ENCODE measurements at places on chromosomes 5 and 9.

GRCh38 chr5:173090639-173091038 is 34.5 kb downstream of the CREBRF start:
- no peak for DNase-seq

DNA sequence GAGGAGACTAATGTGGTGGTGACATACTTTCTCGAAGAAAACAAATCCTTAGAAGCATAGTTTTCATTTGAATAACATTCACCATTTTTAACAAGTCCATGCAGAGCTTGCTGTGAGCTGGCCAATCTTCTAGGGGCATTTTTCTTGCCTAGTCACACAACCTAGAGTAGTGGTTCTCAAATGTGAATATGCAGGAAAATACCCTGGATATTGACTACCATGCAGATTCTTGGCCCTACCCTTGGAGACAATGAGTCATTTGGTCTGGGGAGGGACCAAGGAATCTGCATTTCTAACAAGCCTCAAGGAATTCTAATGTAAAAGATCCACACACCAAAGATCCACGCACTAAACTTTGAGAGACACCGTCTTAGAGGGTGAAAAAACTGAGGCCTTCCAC is 23.5 kb downstream of the GDNF start:
- no peak for DNase-seq

DNA sequence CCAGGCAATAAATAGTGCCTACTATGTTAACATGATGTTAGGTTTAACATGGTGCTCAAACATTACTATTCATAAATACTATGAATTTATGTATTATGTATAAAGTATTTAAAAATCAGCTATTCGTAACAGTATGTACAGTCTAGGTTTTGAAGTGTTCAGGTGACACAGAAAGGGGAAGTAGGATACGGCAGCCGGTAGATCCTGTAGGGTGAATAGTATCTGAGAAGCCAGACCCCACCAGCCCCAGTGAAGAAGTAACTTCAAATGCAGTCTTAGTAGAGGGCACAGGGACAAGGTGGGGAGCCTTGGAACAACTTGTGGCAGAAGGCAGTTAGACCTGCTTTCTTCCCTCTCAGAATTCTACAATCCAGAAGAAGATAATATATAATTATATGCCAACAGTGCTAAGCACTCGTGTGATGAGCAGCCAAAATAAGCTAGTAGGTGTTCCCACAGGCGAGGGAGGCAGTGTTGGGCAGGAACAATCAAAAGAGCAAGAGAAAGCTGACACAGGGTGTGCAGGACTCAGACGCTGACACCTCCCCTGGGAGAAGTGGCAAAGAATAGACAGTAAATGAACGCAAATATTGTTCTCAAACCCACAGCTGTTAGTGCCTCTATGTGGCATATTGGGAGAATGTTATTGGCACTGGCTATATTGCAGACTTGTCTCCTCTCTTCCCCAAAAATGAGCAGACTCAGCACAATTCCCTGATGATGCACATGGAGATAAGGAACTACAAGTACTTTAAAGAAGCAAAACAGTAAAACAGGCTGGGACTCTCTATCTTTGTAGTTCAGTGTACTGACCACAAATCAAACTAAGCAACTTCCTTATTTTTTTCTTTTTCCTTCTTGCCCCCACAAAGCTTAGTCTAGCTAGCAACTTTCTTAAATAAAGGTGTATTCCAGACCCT is 4.6 kb downstream of the ZNF367 start:
- peak; percentile 13 for DNase-seq

DNA sequence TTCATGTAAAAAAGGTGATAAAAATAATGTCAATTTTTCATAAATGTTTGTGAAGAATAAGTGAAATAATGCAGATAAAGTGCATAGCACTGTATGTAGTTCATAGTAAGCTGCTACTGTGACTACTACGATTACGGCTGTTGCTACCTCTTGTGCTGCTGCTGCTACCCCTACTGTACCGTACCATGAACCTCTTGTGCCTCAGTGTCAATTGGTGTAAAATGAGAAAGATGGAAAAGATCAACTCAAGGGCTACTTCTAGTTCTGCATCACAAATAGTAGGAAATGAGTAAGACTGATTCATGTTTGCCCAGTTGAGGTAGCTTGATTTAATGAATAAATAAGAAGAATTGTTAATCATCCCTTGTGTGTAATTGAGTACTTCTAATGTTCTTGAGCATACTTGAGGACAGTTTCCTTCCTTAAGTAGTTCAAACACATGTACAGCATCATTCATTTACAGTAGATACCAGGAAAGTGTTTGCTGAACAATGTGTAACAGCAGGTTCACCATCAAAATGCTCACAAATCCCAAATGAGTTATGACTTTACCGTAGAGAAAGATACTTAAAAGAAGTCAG is 200.0 kb upstream of the ATP10B start:
- DNase-seq, result no peak

- no peak for DNase-seq
Observed at GRCh38 chr5:133938039-133938821, 30.2 kb downstream of the C5orf15 start.

GRCh38 chr9:134519375-134520070 is 122.1 kb upstream of the COL5A1 start:
- DNase-seq, result no peak

- no peak for DNase-seq
Observed at GRCh38 chr5:144131261-144131660, 39.2 kb downstream of the YIPF5 start.

GRCh38 chr9:116308076-116308475 is 154.5 kb downstream of the PAPPA start:
- no peak for DNase-seq

DNA sequence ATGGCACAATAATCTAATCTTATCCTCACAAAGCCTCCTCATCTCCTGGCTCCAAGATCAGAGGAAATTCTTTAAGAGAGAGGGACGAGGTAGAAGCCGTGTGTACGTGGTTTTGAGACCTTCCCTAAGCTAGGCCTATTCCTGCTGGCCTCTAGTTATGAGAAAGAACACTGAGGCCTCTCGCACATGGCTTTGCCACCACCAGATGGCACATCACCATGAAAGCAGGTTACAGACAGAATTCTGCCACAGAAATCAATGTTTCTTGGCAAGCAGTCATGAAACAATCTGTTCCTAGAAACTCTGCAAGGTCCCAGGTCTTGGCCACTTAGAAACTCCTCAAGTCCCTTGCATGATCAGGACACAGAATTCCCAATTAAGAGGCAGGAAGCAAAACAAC is 268.2 kb upstream of the TAS2R1 start:
- no peak for DNase-seq

DNA sequence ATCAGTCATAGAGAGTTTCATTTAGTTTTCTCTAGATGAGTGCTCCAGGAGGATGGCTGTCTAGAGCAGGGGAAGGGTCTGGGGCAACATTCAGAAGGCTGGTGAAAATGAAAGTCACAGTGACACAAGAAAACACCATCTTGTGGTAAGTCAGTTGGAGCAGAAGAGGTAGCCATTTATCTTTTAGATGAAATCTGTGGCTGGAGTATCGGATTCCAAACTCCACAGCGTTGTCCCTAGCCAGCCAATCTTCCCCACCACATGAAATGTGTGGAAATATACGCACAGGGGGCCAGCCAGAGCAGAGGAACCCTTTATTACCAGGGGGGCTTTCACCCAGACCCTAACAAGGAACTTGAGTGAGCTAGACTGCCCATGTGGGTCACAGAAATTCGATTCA is 15.9 kb upstream of the TNFAIP8 start:
- DNase-seq, result no peak

DNA sequence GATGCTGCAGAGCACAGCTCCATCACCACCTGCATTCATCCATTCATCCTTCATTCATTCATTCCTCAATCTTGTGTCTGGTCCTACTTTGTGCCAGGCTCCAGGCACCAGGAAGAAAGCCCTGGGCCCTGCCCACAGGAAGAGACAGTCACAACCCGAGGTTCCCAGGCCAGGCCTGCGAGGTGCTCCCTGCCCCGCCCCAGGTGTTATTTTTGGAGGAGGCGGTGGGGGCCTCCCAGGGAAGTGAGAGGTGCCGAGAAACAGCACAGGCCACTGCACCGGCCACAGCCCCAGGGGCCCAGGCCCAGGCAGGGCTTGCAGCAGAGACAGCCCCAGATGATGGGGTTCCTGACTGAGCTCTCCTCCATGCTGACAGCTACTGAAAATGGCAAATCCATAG is 33.4 kb downstream of the VAV2 start:
- no peak for DNase-seq

- DNase-seq, result no peak
Observed at GRCh38 chr9:130034570-130034969, 8.4 kb downstream of the FNBP1 start.

GRCh38 chr9:105967797-105968196 is 273.5 kb downstream of the TMEM38B start:
- no peak for DNase-seq

- DNase-seq, result no peak
Observed at GRCh38 chr5:135584918-135585317, 6.1 kb upstream of the CXCL14 start.

DNA sequence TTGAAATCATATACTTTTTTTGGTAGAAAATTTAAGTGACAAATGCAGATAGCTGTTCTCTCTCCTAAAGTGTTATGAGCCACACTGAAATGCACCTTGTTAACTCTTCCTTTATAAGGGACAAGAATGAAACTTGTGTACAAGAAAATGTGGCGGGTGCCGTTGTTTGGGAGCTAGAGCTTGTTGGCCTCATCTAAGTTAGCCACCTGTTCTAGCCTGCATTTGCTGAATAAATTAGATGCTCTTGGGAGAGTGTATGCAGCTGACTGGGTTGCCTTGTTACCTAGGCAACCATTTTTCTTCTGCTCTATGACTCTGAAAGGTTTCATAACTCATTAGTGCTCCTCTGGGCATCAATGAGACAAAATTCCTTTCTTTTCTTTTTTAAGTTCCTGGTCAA is 174.3 kb downstream of the TAF11L14 start:
- DNase-seq, result no peak

GRCh38 chr9:91273853-91274552 is 87.7 kb downstream of the AUH start:
- no peak for DNase-seq

GRCh38 chr5:175680463-175680862 is 22.6 kb downstream of the HRH2 start:
- DNase-seq, result no peak

Measured in activated CD4-positive, alpha-beta T cell treated with anti-CD3 and anti-CD28 coated beads, Interleukin-2, amount 50 U/mL, for 4 hours (primary cell).